AG09309 (cell line): ENCODE measurements at places on chromosomes 3 and 15.

- no peak for DNase-seq
Measured at GRCh38 chr3:75260-75659, 121.3 kb upstream of the CHL1 start.

DNA sequence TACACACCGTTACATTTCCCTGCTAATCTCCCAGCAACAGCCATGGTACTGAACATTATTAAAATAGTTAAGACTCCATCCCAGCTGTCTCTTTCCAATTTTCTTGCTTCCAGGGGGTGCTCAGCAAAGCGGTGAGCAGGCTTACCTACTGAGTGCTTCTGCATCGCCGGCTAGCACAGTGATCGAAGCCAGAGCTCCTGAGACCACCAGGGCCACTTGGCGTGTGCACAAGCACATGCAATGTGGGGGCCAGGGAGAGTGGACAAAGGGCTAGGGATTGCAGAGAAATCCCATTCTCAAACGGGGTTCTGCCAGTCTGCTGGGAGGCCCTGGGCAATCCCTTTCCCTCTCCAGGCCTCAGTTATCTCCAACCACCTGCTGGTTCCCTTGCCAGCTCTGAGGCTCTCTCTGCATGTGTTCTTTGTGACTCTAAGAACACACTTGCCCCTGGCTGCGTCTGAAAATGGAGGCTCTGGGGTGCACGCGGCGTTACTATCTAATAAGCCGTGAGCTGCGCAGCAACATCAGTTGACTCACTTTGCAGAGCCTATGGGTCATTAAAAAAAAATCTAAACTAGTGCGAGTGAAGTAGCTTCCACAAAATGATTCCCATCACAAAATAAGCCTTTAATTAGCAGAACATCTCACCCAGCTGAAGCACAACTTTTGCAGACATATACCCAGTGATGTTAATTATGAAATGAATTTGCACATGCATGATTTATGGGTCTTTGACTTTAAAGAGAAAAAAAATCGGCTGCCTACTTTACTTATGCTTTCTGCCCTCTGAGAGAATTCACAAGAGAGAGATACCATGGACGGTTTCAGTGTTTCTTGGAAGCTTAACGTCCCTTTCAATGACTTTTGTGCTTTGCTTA lies 271.5 kb downstream of the TLE3 start:
- DNase-seq, result no peak

DNA sequence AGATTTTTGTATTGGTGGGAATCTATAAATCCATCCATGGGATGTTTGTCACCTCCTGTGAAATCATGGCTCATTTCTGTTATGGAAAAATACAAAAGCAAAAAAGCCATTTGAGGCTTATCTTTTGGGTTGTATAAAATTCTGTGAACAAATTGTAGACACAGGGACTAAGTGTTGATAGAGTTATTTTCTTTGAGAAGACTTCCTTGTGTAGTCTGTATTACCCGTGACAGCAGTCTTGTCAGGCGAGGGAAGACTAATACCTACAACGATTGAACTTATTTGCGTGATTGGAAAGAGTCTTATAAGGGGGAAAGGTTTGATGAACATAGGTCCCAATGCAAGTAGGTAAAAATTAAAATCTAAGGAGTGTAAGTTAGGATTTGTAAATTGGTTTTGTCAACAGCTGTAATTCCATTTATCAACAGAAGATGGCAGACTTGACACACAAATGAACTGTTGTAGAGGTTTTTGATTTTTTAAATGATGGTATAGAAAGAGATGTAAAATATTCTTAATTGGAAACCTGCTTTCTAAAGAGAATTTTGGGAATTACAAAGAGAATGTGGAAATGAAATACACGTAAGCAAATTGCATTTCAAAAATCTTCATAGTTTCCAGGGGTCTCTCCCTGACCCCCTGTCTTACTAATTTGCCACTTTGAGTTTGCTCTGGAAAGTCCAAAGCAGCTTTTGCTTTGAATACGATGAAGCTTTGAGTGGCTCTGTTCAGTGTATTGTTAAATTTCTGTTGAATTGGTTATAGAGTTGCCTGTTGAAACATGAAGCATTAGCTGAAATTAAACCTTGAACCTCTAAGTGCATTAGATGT lies 33.2 kb downstream of the SLC25A26 start:
- no peak for DNase-seq

- DNase-seq, result no peak
Measured at GRCh38 chr15:101381671-101382212, 86.7 kb upstream of the SNRPA1 start.

DNA sequence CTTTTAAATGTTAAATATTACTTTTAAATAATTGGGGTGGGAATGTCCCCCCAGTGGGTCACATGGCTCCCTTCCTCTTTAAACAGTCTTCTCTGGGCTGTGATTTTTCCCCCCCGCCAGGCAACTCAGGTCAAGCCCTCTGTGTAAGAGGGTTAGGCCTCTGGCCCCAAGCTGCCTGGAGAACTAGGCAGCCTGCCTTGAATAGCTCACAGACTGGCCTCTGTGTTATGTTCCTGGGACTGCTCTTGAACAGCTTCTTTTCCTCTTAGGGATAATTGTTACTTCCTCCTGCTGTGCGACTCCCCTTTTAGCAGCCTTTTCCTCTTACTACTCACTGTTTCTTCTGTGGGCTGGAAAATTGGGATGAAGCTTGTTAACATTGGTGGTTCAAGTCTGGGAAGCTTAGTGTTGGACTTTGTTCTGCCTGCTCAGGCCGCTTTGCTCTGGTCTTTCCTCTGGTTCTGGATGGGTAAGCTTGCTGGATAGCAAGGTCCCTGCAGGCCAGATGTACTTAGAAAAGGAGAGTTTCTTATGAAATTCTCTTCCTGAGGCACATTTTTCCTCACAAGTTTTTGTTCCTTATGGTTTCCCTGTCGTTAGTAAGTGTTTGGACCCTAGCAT lies 2.2 kb downstream of the TEX264 start:
- DNase-seq, result no peak

DNA sequence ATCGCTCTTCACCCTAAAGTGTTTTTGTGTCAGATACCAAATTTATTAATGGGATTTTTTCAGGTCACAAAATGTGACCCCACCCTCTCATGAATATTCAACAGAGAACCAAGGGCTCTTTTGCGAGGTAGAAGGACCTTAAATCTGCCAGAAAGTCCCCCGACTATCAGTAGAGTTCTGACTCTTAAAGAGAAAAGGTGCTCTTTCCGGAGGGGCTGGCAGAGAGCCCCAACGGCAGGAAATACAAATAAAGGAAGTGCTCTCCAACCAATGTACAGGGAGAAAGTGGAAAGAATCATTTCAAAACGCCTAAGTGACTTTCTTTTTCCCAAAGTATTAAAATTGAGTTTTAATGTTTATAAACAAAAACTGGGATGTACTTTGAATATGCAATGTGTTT lies 517.2 kb downstream of the FOXP1 start:
- no peak for DNase-seq
